Osteoblast (primary cell): ENCODE measurements at places on chromosomes 4 and X.

- no peak for DNase-seq
These were observed 55.9 kb downstream of the CRMP1 start for GRCh38 chr4:5836943-5837342.

DNA sequence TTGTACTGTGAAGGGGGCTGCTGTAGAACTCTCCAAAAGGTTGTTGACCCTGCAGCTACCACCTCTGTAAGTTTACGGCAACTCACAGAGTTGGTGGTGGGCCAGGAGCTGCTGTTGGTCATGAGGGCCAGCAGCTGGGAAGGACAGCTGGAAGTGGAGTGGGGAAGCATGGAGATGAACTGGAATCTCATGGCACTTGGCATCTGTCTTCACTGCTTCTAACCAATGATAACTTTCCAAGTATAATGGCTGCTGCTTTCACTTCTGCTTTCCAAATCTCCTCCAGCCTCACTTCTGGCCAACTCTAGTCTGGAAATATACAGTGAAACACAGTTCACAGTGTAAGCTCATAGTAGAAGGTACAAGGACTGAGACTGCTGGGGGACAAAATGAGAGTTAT, 126.5 kb upstream of the INTU start:
- peak; percentile 3 for DNase-seq

DNA sequence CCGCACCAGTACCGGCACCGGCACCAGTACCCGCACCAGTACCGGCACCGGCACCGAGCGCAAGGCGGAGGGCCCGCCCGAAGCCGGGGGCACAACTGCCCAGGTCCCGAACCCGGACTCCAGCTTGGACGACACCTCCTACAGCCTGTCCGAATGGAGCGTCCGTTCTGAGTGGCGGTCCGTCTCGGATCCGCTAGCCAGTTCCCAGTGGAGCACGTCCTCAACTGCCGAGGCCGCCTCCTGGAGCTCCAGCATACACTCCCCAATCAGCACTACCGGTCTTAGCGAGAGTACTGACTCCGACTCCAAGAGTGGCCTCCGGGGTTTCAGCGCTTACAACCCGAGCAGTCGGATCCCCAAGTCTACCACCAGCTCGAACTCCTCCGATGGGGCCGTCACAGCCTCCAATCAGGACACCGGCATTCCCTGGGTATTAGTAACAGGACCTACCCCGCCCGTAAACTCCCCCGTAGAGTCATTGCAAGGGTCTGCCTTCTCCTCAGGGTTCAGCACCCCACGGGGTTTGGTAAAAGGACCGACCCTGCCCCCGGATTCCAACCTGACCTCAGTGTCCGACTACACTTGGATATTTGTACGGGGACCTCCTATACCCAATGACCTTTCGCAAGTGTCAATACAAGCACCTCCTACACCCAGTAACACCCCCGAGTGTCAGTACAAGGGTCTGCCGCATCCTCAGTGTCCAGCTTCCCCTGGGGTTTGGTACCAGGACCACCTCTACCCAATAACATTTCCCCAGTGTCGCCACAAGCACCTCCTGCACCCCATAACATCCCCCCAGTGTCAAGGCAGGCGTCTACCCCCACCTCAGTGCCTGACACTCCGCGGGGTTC, 721 bp upstream of the MAOA start:
- peak; percentile 84 for DNase-seq

DNA sequence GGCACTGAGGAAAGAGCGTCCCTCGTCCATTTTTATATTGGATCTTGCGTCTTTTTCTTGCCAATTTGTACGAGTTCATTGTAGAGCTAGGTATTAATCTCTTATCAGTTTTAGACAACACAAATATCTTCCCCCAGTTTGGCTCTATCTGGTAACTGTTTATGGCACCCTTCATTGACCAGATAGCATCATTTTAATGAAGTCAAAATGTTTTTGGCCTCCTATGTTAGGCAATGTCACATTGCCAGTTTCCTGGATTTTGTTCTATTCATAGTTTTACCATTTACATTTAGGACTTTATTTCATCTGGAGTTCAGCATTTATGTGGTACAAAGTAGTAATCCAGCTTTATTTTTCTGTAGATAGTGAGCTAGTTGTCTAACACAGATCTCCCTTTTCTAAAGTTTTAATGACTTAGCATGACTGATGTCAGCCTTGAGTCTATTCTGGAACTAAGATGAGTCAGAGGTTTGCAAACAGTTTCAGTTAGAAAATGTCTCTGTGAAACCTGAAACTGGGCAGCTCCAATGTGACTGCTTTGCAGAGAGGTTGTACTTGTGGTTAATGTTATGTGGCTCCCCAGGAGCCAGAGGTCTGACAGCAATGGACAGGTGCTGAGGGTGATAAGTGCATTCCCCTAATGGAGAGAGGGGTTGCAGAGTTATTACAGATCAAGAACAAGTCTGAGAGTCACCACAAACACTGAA, 5.3 kb upstream of the STBD1 start:
- peak; percentile 82 for DNase-seq

DNA sequence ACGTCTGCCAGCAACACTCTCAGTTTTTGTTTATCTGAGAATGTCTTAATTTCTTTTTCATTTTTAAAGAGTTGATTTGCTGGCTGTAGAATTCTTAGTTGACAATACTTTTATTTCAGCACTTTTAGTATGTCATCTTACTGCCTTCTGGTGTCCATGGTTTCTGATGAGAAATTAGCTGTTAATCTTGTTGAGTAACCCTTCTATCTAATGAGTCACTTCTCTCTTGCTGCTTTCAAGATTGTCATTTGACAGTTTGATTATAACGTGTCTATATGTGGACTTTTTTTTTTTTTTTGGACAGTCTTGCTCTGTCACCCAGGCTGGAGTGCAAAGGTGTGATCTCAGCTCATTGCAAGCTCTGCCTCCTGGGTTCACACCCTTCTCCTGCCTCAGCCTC, 24.0 kb upstream of the TMEM255A start:
- no peak for DNase-seq

- no peak for DNase-seq
These were observed 17.6 kb upstream of the DMP1 start for GRCh38 chr4:87632469-87632868.

DNA sequence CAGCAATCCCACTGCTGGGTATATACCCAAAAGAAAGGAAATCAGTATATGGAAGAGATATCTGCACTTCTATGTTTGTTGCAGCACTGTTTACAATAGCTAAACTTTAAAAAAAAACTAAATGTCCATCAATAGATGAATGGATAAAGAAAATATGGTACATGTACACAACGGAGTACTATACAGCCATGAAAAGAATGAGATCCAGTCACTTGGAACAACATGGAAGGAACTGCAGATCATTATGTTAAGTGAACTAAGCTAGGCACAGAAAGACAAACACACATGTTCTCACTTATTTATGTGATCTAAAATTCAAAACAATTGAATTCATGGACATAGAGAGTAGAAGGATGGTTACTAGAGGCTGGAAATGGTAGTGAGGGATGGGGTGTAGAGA, 400.7 kb downstream of the ZNF674 start:
- no peak for DNase-seq

- no peak for DNase-seq
These were observed 1449.7 kb downstream of the PCDH7 start for GRCh38 chr4:32169841-32170240.

GRCh38 chr4:73499996-73500765, 18.6 kb downstream of the AFM start:
- DNase-seq, result no peak

- DNase-seq, result no peak
These were observed 42.5 kb downstream of the TFDP3 start for GRCh38 chrX:133175605-133176004.

GRCh38 chr4:113969709-113970334, 9.6 kb downstream of the ARSJ start:
- no peak for DNase-seq

GRCh38 chrX:63929608-63930007, 144.6 kb upstream of the ARHGEF9 start:
- DNase-seq, result no peak

DNA sequence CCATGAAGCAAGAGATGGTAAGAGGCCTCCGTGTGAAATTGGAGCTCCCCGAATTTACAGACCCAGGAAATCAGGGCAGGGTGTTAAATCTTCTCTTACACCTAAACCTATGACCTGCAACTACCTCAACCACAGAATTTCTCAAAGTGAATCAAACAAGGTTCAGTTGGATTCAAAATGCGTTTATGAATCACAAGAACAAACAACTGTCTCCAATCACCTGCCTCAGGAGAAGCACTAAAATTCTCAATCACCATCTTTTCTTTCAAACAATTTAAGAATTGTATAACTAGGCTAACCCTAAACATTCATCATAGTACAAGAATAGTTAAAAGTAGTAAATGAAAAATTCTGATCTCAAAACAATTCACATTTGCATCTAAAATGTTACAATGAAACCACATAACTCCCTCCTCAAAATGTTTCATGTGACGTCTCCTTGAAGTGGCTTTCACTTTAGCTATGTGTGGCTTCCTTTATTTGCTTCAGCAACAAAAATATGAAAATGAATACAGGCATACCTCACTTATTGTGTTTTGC, 19.2 kb downstream of the PPP3CA start:
- DNase-seq, result no peak

DNA sequence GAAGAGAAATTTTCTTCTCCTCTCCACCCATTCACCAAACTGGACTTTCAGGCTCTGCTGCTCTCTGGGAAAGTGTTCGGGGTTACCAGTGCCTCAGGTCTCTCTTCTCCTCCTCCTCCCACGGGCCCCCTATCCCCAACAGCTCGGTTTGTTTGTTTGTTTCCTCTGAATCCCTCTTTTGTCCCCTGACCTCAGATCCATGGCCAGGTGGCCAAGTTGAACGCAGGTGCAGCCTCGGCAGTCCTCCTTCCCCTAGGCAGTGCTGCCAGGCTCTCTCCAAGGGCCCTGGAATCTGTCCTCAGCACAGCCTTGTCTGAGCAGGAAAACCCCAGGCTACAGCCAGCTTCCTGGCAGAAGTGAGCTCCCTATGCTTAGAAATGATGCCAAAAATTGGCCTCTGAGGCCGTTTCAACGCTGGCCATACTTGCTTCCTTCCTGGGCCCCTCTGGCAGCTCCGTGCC, 60.0 kb downstream of the FHDC1 start:
- DNase-seq, result no peak

GRCh38 chrX:132742246-132742645, 216.2 kb downstream of the HS6ST2 start:
- no peak for DNase-seq

DNA sequence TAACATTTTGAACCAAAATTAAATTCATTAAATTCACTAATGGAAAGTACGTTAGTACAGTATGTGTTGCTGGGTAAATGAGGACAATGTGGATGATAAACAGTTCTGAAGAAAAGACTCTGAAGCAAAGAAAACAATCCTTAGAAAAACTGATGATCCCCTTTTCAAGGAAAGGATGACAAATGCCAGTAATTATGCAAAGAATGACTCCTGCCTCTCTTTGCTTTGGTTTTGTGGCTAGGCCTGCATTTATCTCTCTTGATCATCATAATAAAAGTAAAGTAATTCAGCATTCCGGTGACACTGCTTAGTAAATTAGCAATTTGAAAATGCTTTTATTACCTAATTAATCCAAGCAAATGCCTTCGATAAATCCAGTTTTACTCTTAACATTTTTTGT, 652.2 kb upstream of the DIPK2B start:
- DNase-seq, result peak; percentile 54

DNA sequence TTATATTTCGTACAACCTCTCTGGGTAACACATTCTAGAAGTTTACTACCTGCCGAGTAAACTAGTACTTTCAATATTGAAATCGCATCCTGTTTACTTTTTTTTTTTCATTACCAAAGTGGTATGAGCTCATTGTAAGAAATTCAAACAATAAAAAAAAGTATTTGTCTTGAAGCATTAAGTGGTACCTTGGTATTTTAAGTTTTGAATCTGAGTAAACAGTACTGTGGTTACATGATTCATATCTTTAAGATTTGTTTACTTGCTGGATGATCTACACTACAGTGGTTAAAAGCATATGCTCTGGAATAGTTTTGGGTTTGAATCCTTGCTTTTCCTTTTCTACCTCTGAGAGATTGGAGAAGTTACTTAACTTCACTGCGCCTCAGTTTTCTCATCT, 3.8 kb upstream of the MMGT1 start:
- no peak for DNase-seq

DNA sequence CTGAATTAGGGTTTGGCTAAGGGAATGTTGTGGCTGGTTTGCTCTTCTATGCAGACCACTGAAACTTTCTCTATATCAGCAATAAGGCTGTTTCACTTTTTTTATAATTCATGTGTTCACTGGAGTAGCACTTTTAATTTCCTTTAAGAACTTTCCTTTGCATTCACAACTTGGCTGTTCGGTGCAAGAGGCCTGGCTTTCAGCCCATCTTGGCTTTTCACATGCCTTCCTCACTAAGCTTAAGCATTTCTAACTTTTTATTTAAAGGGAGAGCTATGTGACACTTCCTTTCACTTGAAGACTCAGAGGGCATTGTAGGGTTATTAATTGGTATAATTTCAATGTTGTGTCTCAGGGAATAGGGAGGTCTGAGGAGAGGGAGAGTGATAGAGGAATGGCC, 142.3 kb downstream of the SHROOM4 start:
- no peak for DNase-seq

DNA sequence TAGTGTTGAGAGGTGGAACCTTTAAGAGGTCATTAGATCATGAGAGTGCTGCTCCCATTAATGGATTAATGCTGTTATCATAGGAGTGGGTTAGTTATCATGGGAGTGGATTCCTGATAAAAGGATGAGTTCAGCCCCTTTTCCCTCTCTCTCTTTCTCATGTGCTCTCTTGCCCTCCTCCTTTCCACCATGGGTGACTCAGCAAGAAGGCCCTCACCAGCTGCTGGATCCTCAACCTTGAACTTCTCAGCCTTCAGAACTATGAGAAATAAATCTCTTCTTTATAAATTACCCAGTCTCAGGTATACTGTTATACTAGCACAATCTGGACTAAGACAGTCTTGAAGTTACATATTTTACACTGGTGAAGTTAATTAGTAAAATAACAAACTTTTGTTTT, 10.0 kb upstream of the CDKL5 start:
- DNase-seq, result no peak

GRCh38 chrX:143635915-143636314, at the start of gene SLITRK4:
Gene SLITRK4, minus strand, starts transcription at chrX:143636101. Its CDS starts 4,993 bp downstream, at chrX:143631108.
- DNase-seq, result no peak

DNA sequence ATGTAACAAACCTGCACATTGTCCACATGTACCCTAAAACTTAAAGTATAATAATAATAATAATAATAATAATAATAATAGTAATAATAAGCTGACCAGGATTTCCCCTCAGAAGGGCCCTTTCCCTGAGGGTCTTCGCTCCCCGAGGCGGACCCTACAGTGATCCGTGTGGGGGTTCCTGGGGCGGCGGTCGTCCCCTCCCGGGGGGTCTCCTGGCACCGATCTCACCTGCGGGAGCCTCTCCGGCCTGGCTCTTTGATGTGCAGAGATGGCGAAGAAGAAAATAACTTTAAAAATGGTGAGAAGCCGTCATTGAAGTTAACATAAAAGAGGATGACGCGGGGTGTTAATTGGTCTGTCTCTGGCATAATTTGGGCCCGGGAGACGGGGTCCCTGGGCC, 48.2 kb upstream of the PPP2R3B start:
- no peak for DNase-seq

GRCh38 chr4:179662522-179662921, 2220.3 kb upstream of the AGA start:
- DNase-seq, result no peak

- no peak for DNase-seq
These were observed 36.4 kb upstream of the LCORL start for GRCh38 chr4:18057821-18058533.

- DNase-seq, result no peak
These were observed 17.4 kb downstream of the NPNT start for GRCh38 chr4:105912633-105913032.
